Panc1 (cell line): ENCODE measurements at places on chromosomes 11 and 22.

GRCh38 chr11:6736495-6737121, 35.2 kb downstream of the OR2AG2 start:
- no peak for DNase-seq

- no peak for DNase-seq
These were observed 25.2 kb downstream of the LRRC74B start for GRCh38 chr22:21070690-21071615.

DNA sequence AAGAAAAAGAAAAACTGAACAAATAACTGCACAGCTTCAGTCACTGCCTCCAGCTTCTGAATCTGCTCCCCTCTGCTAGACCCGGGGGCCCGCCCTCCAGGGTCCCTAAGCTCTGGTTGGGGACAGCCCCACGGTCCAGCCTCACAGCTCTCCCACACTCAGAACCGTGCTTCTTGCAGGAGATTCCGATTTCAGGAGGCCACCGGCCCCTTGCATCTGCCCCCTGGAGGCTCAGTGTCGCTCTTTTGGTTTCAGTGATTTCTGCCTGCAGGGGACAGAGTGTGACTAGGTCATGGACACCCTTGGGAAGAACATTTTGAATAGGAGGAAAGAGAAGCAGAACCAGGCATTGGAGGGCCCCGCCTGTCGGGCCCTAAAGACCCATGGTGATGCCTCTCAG, 23.1 kb upstream of the RPS3 start:
- no peak for DNase-seq

DNA sequence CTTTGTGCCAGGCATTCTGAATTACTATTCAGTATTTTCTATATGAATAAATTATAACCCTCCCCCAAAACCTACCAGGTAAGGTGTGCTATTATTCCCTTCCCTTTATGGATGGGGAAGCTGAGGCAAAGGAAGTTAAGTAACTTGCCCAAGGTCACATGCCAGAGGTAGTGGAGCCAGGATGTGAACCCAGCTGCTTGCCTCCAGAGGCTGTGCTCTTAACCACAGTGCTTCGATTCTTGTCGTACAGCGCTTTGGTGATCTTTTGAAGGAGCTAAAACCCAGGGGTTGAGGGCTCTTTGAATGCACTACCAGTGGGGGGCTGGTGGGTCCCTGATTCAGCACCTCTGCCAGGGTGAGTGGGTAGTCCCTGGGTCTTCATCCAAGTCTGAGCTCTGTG, 18.8 kb downstream of the MCM5 start:
- DNase-seq: no peak

DNA sequence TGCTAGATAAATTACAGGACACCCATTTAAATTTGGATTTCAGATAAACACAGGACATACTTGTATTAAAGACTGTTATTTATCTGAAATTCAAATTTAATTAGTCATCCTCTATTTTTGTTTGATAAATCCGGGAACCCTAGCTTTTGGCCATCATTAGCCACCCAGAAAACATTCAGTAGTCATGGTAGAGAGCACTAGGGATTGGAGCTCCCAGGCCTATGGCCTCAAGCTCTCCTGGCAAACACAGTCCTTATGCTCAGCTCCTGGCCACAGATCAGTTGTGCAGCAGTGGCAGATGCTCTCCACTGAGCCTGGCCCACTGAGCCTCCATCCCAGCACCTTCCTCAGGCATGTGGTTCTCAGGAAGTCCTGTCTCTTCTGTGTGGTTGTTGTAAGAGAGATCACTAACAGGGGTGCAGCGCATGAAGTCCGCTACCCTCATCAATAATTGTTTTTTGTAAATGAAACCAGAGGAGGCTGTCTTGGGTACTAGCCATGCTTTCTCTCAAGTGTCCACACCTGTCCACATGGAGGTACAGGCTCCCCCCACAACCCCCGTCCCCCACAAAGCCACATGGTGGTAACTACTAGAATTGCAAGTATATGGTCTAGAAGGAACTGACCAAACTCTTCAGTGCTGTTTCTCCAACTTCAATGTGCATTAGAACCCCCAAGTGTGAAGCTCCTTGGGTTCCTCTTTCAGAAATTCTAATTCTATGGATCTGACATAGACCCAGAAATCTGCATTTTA, 1.1 kb upstream of the IRAG1 start:
- DNase-seq: no peak

DNA sequence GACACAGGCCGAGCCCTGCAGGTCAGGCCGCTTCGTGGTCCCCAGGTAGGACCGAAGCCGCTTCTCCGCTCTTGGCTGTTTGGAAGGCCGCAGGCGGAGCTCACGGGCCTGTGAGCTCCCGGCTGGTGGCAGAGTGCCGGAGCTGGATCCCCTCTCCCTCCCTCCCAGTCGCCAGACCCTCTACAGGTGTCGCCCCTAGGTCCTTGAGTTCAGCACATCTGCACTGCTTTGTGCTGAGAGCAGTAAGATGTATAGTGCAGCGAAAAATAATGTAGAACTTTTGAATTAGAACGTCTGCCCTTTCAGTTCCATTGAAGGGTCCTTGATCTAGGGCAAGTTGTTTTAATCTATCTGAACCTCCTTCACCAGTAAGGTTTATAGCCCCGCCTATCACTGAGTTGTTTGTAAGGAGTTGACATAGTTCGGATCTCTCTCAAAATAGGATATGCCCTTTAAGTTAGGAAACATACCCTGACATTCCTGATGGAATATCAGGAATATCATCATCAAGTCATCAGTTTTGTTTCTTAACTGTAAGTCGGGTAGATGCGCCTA, 419 bp downstream of the ANKRD49 start:
- no peak for DNase-seq

GRCh38 chr22:22431271-22432220, 77.0 kb downstream of the ZNF280B start:
- peak; percentile 24 for DNase-seq

DNA sequence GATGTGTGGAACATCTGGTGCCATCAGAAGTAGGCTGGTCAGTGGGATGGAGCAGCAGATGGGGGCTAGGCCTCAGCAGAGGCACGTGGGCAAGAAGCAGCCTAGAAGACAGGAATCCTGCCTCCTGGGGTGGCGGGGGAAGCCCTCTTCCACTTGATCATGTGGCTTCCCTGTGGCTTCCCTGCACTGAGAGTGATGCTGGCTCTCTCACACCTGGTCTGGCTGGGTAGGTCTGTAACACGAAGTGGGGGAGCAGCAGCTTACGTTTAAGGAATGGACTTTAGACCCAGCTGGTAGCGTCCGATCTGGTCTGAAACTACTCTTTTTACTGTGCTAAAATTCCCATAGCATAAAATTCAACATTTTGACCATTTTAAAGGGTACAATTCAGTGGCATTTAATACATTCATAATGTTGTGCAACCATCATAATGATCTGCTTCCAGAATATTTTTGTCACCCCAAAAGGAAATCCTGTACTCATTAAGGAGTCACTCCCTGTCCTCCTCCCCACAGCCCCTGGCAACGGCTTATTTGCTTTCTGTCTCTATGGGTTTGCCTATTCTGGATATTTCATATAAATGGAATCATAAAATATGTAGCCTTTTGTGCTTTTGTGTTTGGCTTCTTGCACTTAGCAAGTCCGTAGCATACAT, 21.7 kb downstream of the PTPN5 start:
- DNase-seq: no peak

- no peak for DNase-seq
These were observed 68.9 kb upstream of the POU2AF2 start for GRCh38 chr11:111176603-111177002.

DNA sequence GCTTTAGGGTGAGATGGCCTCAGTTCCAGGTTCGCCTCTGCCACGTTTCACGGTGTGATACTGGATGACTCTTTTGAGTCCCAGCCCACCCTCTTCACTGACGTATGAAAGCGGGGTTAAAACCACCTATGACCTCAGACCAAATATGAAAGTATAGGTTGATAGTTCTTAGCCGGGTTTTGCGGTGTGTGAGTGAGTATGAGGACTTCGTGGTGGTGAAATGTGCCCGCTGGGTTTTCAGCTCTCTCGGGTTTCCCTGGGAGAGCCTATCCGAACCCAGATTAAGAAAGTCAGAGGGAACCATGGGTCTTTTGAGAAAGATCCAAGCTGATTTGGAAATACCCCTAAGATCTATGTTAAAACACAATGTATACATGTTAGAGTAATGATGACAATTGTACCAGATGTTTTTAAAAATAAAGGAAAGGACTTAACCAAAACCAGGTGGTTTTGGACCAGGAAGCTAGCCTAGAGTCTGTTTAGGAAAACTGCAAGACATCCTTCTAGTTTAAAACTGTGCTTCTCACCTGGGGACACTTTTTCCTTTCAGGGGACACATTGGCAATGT, 25.8 kb upstream of the ST3GAL4 start:
- DNase-seq: no peak

DNA sequence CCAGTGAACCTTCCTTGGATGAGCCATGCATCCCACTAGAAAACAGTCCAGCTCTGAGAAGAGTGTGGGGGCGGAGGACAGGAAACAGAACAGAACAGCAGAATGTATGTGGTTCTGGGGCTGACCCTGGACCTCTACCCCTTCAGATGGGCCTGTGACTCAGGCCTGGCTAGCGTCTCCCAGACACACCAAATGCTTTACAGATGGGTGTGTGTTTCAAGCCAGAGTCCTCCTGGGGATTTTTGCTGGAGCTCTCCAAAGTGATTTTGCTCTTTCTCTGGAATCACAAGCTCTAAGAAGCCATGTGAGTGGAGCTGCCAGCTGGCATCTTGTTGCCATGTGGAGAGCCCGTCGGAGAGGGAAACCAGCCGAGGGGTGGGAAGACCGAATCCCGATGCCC, 13.2 kb upstream of the C1QTNF4 start:
- no peak for DNase-seq

DNA sequence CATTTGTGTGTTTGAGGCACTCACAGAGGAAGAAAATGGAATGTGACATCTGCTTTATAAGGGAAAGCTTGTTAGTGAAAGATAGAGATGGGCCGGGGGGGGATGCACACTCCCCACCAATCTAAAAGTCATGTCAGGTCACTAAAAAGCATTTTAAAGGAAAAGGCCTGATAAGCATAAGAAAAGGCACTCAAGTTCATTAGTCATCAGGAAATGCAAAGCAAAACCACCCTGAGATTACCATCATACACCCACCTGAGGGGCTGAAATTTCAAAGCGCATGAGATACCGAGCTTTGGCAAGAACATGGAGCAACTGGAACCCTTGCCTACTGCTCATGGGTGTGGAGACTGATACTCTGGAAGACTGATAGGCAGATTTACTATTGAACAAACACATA, 77.9 kb upstream of the ANO1 start:
- DNase-seq: no peak

DNA sequence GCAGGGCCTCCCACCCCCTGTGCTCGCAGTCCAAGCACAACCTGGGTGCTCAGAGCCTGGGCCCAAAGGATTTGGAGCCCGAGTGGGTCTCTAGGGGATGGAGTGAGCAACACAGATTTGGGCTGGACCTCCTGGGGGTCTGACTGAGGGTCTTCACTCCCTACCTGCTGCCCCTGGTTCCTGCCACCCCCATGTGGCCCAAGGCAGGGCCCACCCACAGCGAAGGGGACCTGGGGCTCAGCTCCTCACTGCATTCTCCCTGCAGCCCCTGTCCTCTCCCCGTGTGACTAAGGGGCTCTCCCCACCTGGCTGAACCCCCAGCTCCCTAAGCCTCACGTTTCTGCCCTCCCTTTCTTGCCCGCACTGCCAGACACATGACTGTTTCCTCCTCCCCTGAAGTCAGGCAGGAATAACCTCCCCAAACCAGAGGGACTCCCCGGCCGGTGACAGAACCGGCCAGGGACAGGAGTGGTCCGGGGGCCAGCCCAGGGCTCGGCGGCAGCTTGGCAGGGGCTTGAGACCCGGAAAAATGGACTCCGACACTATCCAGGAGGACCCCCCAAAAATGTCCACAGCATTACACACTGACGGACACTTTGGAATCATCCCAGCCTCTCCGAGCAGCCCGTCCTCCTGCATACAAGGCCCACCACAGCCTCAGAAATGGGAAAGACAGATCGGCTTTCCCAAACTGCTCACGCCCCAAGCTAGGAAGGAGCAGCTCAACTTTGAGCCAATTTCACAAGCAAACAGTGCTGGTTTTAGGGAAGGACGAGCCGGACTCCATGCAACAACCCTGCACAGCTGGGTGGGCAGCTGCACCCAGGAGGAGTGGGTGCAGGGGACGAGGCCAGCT, 57.8 kb downstream of the BRD1 start:
- DNase-seq: no peak

DNA sequence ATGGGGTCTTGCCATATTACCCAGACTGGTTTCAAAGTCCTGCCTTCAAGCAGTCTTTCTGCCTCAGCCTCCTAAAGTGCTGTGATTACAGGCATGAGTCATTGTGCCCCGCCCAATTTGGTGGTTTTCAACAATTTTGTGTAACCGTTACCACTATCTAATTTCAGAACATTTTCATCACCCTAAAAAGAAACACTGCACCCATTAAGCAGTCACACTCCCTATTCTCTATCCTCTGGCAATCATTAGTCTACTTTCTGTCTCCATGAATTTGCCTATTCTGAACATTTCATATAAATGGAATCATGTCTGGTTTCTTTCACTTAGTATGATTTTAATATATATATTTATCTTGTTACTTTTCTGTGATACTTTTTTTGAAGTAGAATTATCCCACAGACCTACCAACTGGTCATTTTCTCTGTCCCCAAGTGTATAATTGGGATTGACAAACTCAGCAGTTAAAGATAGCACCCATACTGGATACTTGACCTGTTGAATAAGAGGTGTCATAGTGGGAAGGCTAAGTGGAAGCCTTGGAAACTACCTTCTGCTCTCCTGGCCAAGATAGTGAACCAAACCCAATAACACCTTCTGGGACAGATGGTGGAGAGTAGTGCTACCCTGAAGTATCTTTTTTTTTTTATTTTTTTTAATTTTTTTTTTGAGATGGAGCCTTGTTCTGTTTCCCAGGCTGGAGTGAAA, 64.8 kb downstream of the STIM1 start:
- no peak for DNase-seq

DNA sequence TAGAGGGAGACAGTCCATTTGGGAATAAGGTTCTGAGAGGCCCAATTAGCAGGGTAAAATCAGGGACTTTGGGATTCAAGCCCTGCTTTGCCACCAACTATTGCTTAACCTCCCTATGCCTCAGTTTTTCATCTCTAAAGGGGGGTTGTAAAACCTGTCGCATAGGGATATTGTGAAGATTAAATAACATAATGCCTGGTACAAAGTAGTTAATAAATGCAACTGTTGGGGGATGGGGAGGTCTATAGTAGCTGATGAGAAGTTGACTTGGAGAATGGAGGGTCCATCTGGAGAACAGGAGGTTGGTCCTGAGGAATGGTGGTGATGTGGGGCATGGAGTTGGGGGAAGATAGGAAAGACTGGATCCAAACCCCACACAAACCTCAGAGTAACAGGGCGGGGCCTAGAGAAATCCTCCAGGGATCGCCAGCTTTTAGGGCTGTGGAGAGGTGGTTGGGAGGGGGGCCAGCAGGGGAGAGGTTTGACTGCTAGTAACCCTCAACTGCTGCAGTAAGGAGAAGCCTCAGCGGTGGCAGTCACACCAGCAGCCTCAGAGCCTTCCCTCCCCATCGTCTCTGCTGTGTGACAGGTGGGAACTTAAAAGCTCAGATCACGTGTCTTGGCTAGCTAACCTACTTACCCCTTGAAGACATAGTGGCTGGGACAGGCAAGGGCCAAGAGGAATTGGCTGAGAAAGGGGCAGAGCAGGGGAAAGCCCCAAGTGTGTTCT, 1.1 kb upstream of the ABCG4 start:
- no peak for DNase-seq

GRCh38 chr11:43555816-43556611, 124.5 kb upstream of the HSD17B12 start:
- no peak for DNase-seq

- DNase-seq: no peak
These were observed 5.4 kb downstream of the ARAP1 start for GRCh38 chr11:72746821-72747220.

GRCh38 chr11:11237070-11237832, 115.8 kb downstream of the CSNK2A3 start:
- no peak for DNase-seq

GRCh38 chr11:70760416-70761020, 362.2 kb downstream of the CTTN start:
- DNase-seq: no peak
